ENCODE measurements at places on chromosomes 12 and 14.

DNA sequence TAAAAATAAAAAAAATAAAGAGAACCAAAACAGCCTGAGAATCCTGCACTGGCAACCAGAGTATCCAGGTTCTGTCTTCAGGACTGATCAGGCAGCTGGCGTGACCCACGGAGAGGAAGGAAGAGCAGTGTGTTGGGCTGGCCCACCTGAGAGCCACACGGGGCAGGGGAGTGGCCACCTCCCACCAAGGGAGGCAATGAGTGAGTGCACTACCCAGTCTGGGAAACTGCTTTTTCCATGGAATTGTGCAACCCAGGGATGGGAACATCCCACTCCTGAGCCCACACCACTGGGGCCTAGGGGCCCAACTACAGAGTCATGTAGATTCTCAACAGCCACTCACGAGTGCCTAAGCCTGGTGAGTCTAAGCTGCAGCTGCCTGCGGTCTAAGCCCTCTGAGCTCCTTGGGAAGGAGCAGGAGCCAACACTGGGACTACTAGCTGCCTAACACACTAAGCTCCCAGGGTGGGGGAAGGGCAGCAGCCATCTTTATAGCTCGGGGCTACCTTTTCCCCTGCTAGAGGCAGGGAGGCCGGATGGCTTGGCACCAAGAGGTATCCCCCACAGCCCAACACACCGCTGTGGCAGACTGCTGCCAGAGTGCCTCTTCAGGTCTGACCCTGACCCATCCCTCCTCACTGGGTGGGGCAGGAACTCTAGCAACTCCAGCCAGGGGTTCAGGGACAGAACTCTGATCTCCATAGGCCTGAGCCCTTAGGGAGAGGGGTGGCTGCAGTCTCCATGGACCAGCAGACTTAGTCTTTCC, 610.9 kb downstream of the RERGL start:
- no peak for DNase-seq

DNA sequence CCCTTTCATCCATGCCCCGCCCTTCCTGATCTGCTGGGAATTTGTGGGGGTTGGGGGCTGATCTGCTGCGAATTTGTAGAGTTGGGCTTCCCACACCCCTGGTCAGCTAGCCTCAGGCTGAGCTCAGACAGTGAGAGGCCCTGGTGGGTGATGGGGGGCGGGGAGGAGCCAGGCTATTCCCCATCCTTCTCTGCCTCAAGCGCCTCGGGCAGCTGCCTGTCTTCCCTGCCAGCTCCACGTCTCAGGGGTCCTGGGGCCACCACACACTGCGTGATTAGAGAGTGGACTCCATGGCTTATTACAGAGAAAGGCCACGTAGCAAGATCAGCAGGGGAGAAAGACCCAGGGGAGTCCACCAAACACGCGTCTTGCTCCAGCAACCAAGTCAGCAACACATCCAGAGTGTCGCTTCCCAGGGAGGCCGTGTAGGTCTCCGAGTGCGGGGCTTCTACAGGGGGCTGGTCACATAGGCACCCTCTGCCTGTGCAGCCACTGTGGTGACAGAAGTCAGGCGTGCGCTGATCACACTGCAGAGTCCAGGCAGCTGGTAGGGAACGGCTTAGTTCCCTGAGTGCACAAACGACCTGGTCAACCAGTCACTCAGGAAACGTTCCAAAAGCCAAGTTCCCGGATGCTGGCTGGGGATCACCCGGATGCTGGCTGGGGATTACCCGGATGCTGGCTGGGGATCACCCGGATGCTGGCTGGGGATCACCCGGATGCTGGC, 254.4 kb upstream of the SFSWAP start:
- no peak for DNase-seq

- no peak for DNase-seq
Observed at GRCh38 chr14:96088911-96089310, 49.7 kb downstream of the C14orf132 start.

DNA sequence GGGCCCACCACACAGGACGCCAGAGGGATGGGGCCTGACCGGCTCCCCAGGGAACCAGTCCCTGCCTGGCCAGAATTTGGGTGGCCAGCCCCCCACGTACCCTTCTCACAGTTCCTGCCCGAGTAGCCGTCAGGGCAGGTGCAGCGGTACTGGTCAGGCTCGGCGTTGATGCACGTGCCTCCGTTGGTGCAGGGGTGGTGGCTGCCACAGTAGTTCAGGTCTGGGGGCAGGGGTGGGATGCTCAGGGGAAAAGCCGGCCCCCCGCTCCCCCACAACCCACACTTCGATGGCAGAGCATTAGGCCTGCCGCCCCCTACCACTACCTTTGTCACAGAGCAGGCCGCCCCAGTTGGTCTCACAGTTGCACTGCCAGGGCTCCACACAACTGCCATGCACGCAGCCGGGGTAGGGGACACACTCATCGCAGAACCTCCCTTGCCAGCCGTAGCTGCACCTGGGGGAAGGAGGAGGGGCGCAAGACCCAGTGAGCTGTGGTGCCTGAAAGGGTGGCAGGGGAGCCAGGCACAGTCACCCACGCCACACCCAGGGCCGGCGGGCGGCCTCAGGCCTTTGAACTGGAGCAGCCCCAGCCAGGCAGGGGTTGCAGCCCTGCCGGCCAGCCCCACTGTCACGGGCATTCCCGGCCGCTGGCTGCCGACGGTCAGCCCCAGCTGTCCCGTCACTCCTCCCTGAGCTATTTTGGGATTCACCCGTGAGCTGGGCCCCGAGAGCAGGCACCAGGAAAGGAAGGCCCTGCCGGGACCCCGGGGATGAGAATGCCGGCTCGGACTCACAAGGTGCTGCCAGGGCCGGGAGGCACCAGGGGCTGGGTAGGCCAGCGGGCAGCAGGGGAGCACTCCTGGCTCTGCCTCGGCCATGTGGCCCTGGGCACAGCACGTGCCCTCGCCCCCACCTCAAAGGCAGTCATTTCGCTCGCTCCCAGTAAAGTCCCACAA, 16.5 kb downstream of the JAG2 start:
- DNase-seq, result no peak

DNA sequence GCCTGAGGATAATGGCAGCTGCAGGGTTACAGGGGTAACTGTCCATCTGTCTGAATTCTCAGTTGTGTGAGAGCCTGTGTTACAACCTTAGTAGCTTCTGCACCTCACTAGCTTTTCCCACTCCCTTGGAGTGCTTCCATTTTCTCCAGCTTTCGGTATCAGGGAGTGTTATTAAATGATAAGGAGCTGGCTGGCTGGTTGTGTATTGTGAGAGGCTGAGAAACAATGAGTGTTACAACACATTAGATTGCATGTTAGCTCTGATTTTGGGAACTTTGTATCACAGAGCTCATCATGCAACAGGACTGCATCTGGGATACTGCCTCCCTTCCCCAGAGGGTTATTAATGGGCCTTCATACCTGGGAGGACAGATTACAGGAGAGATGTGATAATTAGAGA, 723.7 kb downstream of the DIO2 start:
- DNase-seq, result no peak

- DNase-seq, result no peak
Observed at GRCh38 chr14:74441113-74441512, 15.1 kb upstream of the SYNDIG1L start.

DNA sequence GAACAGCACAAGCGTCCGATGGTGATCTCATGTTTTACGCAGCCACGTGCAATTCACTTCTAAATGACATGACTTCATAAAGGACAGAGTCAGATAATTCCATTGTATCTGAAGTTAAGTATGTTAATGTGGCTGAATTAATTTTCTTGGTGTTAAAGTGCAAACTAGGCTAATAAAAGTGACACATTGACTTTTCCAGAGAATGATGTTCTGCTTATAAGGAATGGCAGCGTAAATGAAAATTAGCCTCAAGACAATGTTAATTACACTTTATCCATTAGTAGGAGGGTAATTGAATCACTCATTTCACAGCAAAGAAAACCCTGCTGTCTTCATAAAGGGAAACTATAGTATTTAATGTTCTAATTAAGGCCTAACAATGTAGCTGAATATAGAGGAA, 426.5 kb downstream of the GLT1D1 start:
- DNase-seq, result no peak

GRCh38 chr12:11861155-11861863, 209.4 kb upstream of the BCL2L14 start:
- no peak for DNase-seq

GRCh38 chr14:90523961-90524875, 127.4 kb downstream of the CALM1 start:
- DNase-seq, result no peak

DNA sequence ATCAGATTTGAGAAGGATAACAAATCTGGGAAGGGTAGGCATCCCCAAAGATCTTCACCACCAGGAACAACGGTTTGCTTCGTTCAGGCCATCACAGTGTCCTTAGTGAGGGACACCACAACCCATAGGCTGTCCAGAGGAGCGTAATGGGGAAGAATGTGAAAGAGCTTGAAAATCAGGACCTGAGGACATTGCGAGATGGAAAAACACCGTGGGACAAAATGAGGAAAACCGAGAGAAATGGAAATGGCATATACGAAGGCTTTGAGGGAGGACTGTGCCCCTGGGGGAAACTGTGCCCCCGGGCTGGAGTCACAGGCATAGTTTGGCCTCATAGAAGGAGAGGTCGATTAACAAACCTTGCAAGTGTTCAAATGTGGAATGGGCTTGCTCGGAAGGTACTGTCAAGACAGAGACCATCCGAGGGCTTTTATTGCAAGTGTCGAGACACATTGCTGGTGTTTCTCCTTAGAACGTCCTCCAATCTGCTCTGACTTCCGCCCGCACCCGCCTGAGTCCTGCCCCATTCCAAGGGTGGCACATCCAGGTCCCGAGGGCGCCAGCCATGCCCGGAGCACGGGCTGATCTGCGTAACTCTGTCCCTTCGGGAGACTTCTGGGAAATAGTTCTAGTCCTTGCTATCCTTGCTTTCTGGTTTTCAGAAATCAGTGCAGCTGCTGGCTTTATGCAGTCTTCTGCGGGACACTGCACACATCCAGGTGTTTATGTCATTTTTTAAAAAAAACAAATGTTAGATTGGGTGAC, 885 bp upstream of the PALS1 start:
- peak; percentile 19 for DNase-seq
